ENCODE measurements at places on chromosomes 1 and 21.

GRCh38 chr1:15493869-15494390 is 18.0 kb downstream of the CELA2B start:
- DNase-seq = no peak

GRCh38 chr1:220325306-220325995 is 53.2 kb upstream of the RAB3GAP2 start:
- no peak for DNase-seq

DNA sequence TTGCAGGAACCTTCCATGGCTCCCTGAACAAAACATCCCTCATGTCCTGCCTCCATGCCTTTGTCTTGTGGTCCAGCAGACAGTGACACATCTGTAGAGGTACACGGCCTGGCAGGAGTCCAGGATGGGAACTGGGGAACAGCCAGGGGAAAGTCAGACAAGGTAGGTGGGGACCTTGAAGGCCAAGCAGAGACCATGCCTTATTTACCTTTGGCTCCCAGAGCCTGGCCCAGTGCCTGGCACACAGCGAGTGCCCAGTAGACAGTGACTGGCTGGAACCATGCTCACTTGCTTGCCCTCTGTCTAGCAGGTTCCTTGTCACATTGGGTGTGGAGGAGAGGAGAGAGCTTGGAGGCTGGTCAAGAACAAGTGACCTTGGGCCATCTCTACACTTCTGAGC is 81.0 kb downstream of the BCAR3 start:
- DNase-seq = no peak

- DNase-seq = no peak
These were observed at the start of gene LCK for GRCh38 chr1:32250893-32251716. Gene LCK (plus strand): TSS chr1:32251265. CDS start chr1:32274330, 23,065 bp downstream.

DNA sequence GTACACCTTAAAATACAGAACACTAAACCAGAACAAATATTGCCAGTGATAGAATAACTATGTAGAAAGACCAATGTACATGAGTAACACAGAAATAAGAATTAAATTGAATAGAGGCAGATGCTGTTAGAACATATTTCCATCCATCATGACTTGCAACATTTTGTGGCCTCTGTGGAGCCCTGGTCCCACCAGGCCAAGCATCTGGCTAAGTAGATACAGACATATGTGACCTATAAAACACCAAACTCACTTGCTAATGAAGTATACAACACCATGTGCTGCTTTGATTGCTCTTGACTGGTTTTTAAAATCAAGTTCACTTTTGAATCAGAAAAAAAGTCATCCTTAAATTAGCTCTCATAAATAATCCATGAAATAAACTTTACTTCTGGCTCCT is 20.5 kb downstream of the SLC19A2 start:
- DNase-seq = peak; percentile 33

DNA sequence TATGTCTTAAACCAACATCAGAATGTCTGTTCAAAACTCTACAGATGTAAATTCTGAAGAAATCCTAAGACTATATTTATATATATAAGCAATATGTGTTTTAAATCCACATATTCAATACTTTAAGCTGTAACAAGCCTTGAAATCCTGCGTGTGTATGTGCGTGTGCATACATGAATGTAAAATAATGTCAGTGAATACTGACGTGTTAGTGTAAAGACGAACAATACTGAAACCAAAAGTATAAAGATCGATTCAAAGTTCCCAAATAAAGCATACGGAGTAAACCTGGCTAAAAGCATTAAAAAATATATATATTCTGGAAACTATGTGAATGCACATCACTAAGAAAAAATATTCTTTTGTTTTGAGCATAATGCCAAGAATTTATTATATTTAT is 668.6 kb upstream of the NCAM2 start:
- no peak for DNase-seq

DNA sequence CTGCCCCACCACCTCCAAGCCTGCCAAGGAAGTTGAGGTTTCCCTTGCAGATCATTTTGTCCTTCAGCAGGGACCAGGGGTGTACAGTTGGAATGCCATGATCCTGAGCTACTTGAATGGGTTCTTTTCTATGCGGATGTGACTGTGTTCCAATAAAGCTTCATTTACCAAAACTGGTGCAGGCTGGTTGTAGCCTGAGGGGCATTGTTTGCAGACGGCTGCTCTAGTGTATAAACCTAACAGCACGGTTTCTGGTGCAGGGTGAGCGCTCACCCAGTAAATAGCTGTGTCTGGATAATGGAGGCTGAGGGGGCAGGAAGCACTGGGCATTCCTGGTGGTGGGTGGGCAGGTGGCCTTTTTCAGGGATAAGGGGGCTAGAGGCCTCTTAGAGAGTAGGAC is 72.7 kb upstream of the ACTL8 start:
- no peak for DNase-seq
